Neural crest cell (in vitro differentiated cells): ENCODE measurements at places on chromosomes 2 and 18. TPM values are rescaled to one million over a fixed set of nuclear protein-coding genes. Genes with fewer than 3 reads are reported as not detected.

The TLX2 gene
- total RNA-seq = not detected in 2 replicates

DNA sequence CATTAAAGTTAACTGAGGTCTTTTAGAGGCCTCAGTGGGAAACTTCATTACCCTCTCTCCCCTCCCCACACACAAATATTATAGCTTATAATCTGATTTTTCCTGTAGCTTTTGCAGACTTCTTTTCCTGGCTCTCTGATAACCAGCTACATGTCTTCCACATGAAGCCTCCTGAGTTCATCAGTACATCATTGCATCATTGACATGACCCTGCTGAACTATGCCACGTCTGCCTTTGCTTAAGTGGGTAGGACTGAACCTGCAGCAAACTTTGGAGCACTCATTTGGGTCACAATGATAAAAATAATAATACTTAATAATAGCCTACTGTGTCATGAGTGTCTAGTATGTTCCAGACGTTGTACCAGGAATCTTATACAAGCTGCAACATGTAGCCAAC lies 7.0 kb downstream of the CRYGA start:
- H3K4me1 ChIP-seq = peaks cover 7% of the 10 kb centered on the region
- H3K27ac ChIP-seq = no peak overlapping the region
- H3K27me3 ChIP-seq = no peaks in the 10 kb centered on the region
- DNase-seq = no peak
- no peaks in the 10 kb centered on the region for H3K36me3 ChIP-seq

DNA sequence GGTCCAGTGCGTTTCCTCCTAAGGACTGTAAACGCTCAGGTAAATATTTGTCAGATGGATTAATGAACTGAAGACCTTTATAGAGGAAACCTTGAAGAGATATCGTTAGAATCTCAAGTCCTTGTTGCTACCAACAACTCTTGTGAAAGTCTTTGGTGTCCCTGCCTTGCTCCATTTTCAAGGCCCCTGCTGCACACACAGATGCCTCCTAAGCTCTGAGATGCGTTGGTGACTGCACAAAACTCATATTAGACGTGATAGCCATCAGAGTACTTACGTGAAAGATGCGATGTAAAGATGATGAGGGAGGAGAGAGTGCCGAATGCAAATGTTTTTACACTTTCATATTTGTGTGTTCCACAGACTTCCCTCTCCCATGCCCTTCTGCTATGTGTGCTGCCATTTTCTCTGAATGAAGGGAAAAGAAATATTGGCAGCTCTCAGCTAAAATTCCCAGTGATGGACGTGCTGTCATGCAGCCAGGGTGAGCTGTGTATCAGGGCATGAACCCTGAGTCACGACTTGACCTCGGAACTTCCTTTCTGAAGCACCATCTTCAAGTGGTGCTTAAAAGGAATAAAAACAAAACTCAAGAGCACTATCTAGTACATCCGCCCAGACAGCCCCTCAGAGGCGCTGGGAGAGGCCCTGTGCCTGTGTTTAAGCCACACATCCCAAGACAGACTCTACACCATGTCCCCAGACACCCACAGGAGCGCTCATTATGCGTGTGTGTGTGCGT lies 117.4 kb downstream of the FAM210A start:
- H3K27me3 ChIP-seq = peaks cover 31% of the 10 kb centered on the region
- peaks cover 15% of the 10 kb centered on the region for H3K4me1 ChIP-seq
- H3K36me3 ChIP-seq = no peaks in the 10 kb centered on the region

DNA sequence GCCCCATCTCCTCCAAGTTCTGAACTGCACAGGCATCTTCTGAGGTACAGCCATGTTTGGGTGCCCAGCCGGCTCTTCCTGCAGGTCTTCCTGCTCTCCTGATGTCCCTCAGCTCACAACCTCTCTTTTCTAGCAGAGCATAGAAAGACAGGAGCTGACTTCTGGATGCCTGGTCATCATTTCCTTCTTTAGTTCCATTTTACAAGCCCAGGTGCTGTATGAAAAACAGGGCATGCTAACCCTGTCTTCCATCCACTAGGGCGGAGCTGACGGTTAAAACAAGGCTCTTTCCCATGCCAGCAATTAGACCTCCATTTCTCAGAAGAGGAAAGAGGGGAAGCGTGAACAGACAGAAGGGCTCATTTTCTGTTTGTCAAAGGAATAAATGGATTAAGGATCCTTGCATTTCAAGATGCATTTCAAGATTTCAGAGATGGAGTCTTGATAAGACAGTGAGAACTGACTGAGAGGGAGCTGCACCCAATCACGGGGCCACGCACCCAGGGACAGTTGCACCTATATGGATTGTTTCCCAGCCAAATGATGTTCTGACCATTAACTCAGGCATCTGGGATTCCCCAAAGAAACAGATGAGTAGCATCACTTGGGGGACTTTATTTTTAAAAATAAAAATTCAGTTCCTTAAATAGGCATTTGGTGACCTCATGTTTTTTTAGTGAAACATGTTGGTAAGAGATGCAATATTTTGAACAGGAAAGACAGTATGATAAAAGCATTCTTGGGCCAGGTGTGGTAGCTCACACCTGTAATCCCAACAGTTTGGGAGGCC lies 45.8 kb upstream of the EML6 start:
- no peak overlapping the region for H3K27ac ChIP-seq
- DNase-seq = no peak
- no peaks in the 10 kb centered on the region for H3K27me3 ChIP-seq
- H3K4me3 ChIP-seq = no peak overlapping the region
- peaks cover 3% of the 10 kb centered on the region for H3K36me3 ChIP-seq
- peaks cover 12% of the 10 kb centered on the region for H3K4me1 ChIP-seq

DNA sequence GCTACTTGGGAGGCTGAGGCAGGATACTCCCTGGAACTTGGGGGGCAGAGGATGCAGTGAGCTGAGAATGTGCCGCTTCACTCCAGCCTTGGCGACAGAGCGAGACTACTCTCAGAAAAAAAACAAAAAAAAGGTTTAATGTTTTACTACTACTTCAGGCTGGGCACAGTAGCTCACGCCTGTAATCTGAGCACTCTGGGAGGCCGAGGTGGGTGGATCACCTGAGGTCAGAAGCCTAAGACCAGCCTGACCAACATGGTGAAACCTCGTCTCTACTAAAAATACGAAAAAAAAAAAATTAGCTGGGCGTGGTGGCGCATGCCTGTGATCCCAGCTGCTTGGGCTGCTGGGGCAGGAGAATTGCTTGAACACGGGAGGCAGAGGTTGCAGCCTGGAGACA lies 75.7 kb upstream of the ATIC start:
- H3K27me3 ChIP-seq = no peaks in the 10 kb centered on the region
- H3K27ac ChIP-seq = no peak overlapping the region
- no peak overlapping the region for H3K4me3 ChIP-seq
- no peaks in the 10 kb centered on the region for H3K36me3 ChIP-seq
- H3K4me1 ChIP-seq = no peaks in the 10 kb centered on the region
- DNase-seq = no peak

- no peaks in the 10 kb centered on the region for H3K36me3 ChIP-seq
- no peaks in the 10 kb centered on the region for H3K27me3 ChIP-seq
- no peak for DNase-seq
- no peak overlapping the region for H3K4me3 ChIP-seq
- H3K27ac ChIP-seq = no peak overlapping the region
Observed at GRCh38 chr2:233062451-233062850, 2.3 kb downstream of the INPP5D start.

The NGEF gene
- 0.96 and 1.5 TPM in 2 replicates for total RNA-seq

DNA sequence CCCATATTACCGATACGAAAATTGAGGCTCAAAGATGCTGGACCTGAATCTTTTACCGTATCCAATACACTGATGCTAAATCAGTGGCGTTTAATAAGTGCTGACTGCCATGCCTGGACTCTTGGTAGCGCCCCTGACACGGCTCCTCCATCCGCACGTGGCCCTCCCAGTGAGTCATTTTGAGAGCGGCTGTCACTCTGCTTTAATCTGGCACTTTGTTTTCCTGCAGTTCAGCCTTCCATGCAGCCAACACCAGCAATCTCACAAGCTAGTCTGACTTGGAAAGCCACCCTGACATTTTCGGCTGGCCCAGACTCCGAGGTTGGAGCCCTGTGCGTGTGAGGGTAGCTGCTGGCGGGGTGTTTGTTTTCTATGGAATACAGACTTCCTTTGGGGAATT lies 155.1 kb upstream of the LMAN1 start:
- peaks cover 48% of the 10 kb centered on the region for H3K27me3 ChIP-seq
- no peak overlapping the region for H3K27ac ChIP-seq
- no peaks in the 10 kb centered on the region for H3K4me1 ChIP-seq
- DNase-seq = no peak
- H3K4me3 ChIP-seq = no peak overlapping the region
- H3K36me3 ChIP-seq = no peaks in the 10 kb centered on the region

DNA sequence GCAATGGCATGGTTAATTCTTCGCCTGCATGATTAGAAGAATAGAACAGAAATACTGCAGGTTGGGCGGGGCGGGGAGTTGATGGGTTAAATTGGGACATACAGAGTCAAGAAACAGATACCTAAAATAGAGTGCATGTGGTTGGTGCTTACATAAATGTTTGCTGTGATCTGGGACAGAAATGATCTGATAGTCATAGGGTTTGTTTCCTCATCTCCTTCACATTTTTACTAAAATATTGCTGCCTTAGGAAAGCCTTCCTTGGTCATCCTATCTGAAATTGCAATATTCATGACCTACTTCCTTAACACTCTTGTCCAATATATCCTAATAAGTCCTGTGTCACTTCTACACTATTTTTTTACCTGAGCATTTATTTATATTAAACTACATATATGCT lies 163.9 kb downstream of the TMEFF2 start:
- peaks cover 9% of the 10 kb centered on the region for H3K4me1 ChIP-seq
- H3K4me3 ChIP-seq = no peak overlapping the region
- no peaks in the 10 kb centered on the region for H3K36me3 ChIP-seq
- no peak overlapping the region for H3K27ac ChIP-seq

- H3K36me3 ChIP-seq = no peaks in the 10 kb centered on the region
- H3K27me3 ChIP-seq = no peaks in the 10 kb centered on the region
- H3K4me1 ChIP-seq = peaks cover 16% of the 10 kb centered on the region
- H3K4me3 ChIP-seq = no peak overlapping the region
- DNase-seq = no peak
Observed at GRCh38 chr2:64035072-64035942, 16.1 kb upstream of the VPS54 start.

DNA sequence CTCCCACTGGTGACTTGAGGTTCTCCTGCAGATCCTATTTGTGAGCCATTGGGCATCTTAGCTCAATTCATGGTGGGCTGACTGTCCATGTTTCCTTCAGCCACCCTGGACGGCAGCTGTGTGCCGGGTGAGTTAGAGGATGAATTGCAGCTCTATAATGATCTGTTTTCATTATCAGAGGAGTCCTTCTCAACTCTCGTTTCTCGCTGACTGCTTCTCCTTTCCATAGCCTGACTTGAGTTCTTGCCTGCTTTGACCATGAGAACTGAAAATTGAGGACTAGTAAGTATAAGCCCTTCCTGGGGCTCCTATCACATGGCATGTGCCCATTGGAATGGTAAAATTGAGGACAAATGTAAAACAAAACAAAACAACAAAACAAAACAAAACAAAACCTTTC lies 121.8 kb downstream of the CDC42EP3 start:
- no peak for DNase-seq
- H3K27ac ChIP-seq = no peak overlapping the region
- H3K4me3 ChIP-seq = no peak overlapping the region
- no peaks in the 10 kb centered on the region for H3K36me3 ChIP-seq

- peaks cover 2% of the 10 kb centered on the region for H3K27me3 ChIP-seq
- no peaks in the 10 kb centered on the region for H3K4me1 ChIP-seq
- no peaks in the 10 kb centered on the region for H3K36me3 ChIP-seq
Observed at GRCh38 chr18:22783662-22784076, 149.5 kb upstream of the RBBP8 start.

DNA sequence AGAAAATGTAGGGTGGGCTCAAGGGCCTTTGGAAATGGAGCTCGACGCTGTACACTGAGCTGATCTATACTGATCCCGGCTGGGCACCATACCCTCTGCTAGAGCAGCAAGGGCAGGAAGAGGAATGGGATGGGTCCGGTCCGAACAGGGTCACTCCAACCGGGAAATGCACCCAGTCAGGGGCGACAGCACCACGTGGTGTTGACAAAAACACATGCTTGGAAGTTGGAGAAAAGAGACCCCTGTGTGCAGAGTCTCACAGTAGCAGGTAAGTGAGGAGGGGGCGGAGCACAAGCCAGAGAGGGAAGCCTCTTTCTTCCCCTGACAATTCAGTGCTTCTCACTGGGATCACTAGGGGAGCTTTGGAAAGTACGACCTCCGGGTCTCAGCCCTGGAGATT lies 84.1 kb upstream of the ASB18 start:
- no peak for DNase-seq
- no peaks in the 10 kb centered on the region for H3K36me3 ChIP-seq
- H3K27me3 ChIP-seq = no peaks in the 10 kb centered on the region
- H3K4me3 ChIP-seq = no peak overlapping the region
- peaks cover 15% of the 10 kb centered on the region for H3K4me1 ChIP-seq

- H3K4me1 ChIP-seq = no peaks in the 10 kb centered on the region
- no peak overlapping the region for H3K4me3 ChIP-seq
- H3K27ac ChIP-seq = no peak overlapping the region
- no peaks in the 10 kb centered on the region for H3K27me3 ChIP-seq
- no peak for DNase-seq
Observed at GRCh38 chr2:153626676-153627075, 148.1 kb upstream of the RPRM start.

DNA sequence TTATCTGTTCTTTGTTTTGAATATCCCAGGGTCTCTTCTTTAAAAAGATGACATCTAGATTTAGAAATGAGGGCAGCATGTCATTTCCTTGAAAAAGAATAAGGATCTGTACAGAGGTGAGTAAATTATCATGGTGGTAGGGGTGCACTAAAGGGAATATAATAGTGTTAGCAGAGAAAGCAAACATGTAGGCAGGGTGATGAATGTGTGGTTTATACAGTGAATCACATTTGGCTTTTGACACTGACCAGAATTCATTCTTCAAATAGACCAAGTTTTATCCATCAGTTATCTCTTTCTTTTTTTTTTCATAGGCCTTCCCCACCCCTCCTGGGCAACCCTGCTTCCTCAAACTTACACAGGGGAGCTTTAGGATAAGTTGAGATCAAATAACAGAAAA lies 184.5 kb upstream of the LRP1B start:
- H3K4me1 ChIP-seq = no peaks in the 10 kb centered on the region
- H3K4me3 ChIP-seq = no peak overlapping the region
- no peaks in the 10 kb centered on the region for H3K27me3 ChIP-seq
- no peak overlapping the region for H3K27ac ChIP-seq
- H3K36me3 ChIP-seq = no peaks in the 10 kb centered on the region

The LRATD1 gene
- 3.0 and 3.6 TPM in 2 replicates for total RNA-seq

- H3K4me3 ChIP-seq = no peak overlapping the region
- peaks cover 5% of the 10 kb centered on the region for H3K4me1 ChIP-seq
- H3K36me3 ChIP-seq = no peaks in the 10 kb centered on the region
- H3K27me3 ChIP-seq = peaks cover 3% of the 10 kb centered on the region
Observed at GRCh38 chr2:118696786-118697465, 150.5 kb downstream of the EN1 start.

DNA sequence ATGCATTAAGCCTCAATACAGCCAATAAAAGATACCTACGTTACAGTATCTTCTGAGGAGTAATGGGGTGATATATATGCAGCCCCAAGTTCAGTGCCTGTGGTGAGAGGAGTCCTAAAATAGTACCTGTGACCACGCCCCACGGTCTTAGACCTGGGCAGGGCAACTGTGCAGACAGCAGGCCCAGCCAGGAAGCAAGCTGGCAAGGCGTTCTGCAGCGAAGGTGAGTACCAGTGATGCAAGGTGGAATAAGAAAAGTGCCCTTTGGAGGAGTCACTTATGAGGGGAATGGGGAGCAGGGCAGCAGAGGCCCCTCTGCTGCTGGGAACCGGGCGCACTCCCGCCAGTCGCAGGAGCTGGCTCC lies 12.7 kb upstream of the MAP3K2 start:
- no peaks in the 10 kb centered on the region for H3K27me3 ChIP-seq
- H3K27ac ChIP-seq = no peak overlapping the region
- no peaks in the 10 kb centered on the region for H3K4me1 ChIP-seq
- H3K36me3 ChIP-seq = no peaks in the 10 kb centered on the region
- no peak overlapping the region for H3K4me3 ChIP-seq
